ENCODE measurements at places on chromosomes 11 and 22. TPM values are rescaled to one million over a fixed set of nuclear protein-coding genes. Genes with fewer than 3 reads are reported as not detected.

PTPRCAP gene
- total RNA-seq, result 208 TPM

SHISAL1 gene
- total RNA-seq, result not detected

CDKN1C gene
- total RNA-seq, result 6.1 TPM

PSMA1 gene
- total RNA-seq, result 95.8 TPM

GGT5 gene
- total RNA-seq, result not detected

GPHA2 gene
- not detected for total RNA-seq

HIC2 gene
- total RNA-seq, result 10.6 TPM

TP53AIP1 gene
- total RNA-seq, result not detected

COPB1 gene
- total RNA-seq, result 82.1 TPM

OR8G5 gene
- not detected for total RNA-seq

PRR5L gene
- 61.4 TPM for total RNA-seq

SLC35E4 gene
- total RNA-seq, result 2.9 TPM

DGCR2 gene
- 66.7 TPM for total RNA-seq

ARHGAP20 gene
- total RNA-seq, result 0.17 TPM

PGA5 gene
- not detected for total RNA-seq

TPH1 gene
- 1.0 TPM for total RNA-seq

OR51B4 gene
- total RNA-seq, result not detected

CFAP300 gene
- not detected for total RNA-seq

Measured in CD4-positive, alpha-beta memory T cell (primary cell).